ENCODE measurements at places on chromosomes 16 and 17.

- DNase-seq, result no peak
Measured at GRCh38 chr17:79298799-79299198, 224.2 kb downstream of the ENGASE start.

- no peak for DNase-seq
Measured at GRCh38 chr16:67413978-67414911, 2.0 kb downstream of the ZDHHC1 start.

DNA sequence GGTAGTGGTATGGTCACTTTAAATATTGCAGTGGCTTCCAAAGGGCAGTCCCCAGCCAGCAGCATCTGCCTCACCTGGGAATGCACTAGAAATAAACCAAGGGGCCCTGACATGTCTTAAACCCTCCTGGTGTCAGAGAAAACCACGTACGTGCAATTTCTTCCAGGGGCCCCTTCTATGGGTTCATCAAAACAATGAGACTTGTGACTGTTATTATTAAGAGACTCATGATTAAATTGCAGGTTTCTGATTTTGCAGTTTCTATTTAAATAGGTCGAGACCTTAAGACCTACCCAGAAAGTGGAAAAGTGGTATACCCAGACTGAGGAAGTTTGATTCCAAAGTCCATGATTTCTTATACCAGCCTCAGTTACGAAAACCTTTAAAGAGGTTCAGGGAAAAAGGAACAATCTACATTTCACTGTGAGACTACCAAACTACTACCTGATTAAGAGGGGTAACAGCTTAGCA lies 746 bp upstream of the POLG2 start:
- no peak for DNase-seq

GRCh38 chr17:69809331-69809730 lies 265.7 kb upstream of the KCNJ16 start:
- DNase-seq, result no peak

- DNase-seq, result peak; percentile 70
Measured at GRCh38 chr17:43907998-43908721, 824 bp upstream of the MPP2 start.

- peak; percentile 41 for DNase-seq
Measured at GRCh38 chr17:65243838-65244625, 106.9 kb downstream of the RGS9 start.

GRCh38 chr16:7442050-7442449 lies 109.4 kb downstream of the RBFOX1 start:
- DNase-seq, result no peak

- no peak for DNase-seq
Measured at GRCh38 chr16:31063843-31064611, 10.0 kb downstream of the ZNF668 start.

GRCh38 chr16:10839279-10839666 lies 20.7 kb upstream of the TVP23A start:
- DNase-seq, result no peak

- peak; percentile 89 for DNase-seq
Measured at GRCh38 chr16:31351942-31352325, 3.0 kb upstream of the ITGAX start.

- DNase-seq, result no peak
Measured at GRCh38 chr16:2231016-2231931, 5.0 kb upstream of the DNASE1L2 start.

GRCh38 chr16:18797746-18798145 lies 3.6 kb downstream of the ARL6IP1 start:
- no peak for DNase-seq

GRCh38 chr17:60678118-60678444 lies 430 bp downstream of the BCAS3 start:
- peak; percentile 3 for DNase-seq

- DNase-seq, result no peak
Measured at GRCh38 chr16:77834635-77835540, 46.5 kb downstream of the VAT1L start.

GRCh38 chr17:10681866-10682446 lies 15.4 kb downstream of the SCO1 start:
- no peak for DNase-seq

- DNase-seq, result no peak
Measured at GRCh38 chr16:21698169-21699032, 34.6 kb downstream of the OTOA start.

- DNase-seq, result no peak
Measured at GRCh38 chr16:67966549-67967182, 1.8 kb downstream of the SLC12A4 start.

GRCh38 chr16:59013930-59014329 lies 279.8 kb upstream of the GOT2 start:
- DNase-seq, result no peak

DNA sequence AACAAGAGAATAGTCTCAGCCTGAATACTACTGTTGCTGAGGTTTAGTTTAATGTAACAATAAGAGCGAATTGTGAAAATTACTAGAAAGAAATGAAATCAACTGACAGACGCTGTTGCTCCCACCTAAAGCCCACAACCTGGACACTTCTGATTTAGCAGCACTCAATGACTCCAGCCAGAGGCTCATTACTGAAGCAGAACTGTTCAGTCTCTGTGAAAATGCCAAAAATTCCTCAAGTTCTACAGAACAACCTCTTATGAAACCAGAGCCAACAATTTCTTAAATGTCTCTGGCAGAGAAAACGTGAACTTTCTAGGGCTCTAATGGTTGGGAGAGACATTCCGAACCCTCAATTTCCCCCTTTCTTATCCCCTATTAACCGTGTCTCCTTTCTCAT lies 9.9 kb downstream of the PSME3IP1 start:
- DNase-seq, result no peak

- no peak for DNase-seq
Measured at GRCh38 chr17:17714261-17714866, 33.1 kb downstream of the RAI1 start.

GRCh38 chr17:40113907-40114245 lies 7.9 kb upstream of the MSL1 start:
- no peak for DNase-seq

DNA sequence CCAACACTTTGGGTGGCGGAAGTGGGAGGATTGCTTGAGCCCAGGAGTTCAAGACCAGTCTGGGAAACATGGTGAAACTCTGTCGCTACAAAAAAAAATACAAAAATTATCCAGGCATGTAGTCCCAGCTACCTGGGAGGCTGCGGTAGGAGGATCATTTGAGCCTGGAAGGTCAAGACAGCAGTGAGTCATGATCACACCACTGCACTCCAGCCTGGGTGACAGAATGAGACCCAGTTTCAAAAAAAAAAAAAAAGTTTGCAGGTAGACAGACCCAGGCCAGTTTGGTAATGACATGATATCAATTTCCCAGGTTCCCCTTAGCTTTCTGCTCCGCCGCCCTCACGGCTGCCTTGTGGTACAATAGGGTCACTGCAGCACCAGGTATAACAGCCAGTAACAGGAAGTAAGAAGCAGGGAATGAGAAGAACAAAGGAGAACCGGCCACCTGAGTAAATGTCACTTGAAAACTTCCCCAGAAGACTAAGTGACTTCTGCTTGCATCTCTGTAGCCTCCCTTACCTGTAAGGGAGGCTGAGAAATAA lies 201.2 kb upstream of the HSBP1 start:
- no peak for DNase-seq

GRCh38 chr16:54110016-54110981 lies 176.3 kb downstream of the IRX3 start:
- DNase-seq, result no peak

GRCh38 chr16:5619304-5619703 lies 521.7 kb upstream of the EEF2KMT start:
- no peak for DNase-seq

DNA sequence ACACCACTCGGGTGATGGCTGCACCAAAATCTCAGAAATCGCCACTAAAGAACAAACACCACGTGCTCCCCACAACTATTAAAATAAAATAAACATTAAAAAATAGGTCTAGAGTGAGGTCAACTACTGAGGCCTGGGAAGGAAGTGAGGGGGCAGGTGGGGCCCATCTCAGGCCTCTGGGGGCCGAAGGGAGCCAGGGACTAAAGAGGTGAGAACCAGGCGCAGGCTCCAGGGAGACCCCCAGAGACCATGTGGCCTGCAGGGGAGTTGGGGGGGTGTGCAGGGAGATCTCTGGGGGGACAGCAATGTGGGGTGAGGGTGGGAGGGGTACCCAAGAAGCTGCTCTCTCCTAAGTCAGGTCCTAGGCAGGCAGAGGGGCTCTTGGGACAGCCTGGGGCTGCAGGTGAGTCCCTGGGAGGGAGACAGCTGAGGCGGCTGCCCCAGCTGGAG lies 111.3 kb upstream of the SMURF2 start:
- no peak for DNase-seq

DNA sequence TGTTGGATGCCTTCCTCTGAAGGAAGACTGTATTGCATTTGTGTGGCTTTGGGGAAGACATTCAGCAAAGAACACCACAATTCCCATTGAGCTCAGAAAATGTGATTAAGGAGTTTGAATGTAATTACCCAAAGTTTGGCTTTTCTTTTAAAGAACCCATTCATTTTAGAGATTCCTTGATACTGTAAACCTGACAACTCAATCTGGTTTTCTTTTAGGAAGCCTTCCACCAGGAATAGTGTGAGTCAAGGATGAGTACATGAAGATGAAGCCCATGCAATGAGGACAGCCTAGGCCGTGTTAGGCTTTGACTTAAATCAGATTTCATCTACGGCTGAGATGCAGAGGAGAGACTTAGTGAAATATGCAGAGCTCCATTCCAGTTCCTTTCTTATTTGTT lies 271.7 kb upstream of the TBX2 start:
- DNase-seq, result no peak

GRCh38 chr16:4116325-4117249 lies at the start of gene ADCY9:
Gene ADCY9 (minus strand): TSS chr16:4116442. CDS start chr16:4115442, 1,000 bp downstream.
- DNase-seq, result peak; percentile 82

DNA sequence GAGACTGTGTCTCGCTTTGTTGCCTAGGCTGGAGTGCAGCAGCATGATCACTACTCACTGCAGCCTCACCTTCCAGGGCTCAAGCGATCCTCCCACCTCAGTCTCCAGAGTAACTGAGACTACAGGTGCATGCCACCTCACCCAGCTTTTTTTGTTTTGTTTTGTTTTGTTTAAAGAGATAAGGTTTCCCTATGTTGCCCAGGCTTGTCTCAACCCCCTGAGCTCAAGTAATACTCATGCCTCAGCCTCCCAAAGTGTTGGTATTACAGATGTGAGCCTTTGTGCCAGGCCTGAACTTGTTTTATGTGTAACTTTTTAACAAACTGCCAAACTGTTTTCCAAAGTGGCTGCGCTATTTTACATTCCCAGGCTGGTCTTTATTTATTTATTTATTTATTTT lies 41.8 kb upstream of the NUDT7 start:
- no peak for DNase-seq

- DNase-seq, result no peak
Measured at GRCh38 chr17:8060274-8060673, 21.4 kb downstream of the ALOX15B start.

- DNase-seq, result peak; percentile 91
Measured at GRCh38 chr17:35373984-35374765, 754 bp upstream of the SLFN11 start.

GRCh38 chr17:35872196-35872980 lies 3.7 kb upstream of the HEATR9 start:
- no peak for DNase-seq

DNA sequence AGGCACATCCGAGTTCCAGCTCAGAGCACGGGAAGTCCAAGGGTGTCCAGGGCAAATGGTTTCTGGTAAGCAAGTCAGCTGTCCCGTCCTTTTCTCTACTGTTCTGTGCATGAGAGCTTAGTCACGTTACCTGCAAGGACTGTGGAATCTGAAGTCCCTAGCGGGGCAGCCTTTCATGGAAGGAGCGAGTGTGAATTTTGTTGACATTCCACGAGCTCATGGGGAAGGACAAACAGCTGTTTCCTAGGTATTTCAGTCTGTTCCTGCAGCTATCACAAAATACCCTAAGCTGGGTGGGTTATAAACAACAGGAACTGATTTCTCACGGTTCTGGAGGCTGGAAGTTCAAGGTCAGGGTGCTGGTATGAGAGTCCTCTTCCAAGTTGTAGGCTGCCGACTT lies 109.2 kb downstream of the SDR42E1 start:
- DNase-seq, result no peak

GRCh38 chr17:21280081-21280518 lies 4.4 kb upstream of the MAP2K3 start:
- peak; percentile 57 for DNase-seq

GRCh38 chr17:56641894-56642293 lies 48.4 kb downstream of the NOG start:
- no peak for DNase-seq

- no peak for DNase-seq
Measured at GRCh38 chr17:82370471-82371332, 863 bp upstream of the UTS2R start.

DNA sequence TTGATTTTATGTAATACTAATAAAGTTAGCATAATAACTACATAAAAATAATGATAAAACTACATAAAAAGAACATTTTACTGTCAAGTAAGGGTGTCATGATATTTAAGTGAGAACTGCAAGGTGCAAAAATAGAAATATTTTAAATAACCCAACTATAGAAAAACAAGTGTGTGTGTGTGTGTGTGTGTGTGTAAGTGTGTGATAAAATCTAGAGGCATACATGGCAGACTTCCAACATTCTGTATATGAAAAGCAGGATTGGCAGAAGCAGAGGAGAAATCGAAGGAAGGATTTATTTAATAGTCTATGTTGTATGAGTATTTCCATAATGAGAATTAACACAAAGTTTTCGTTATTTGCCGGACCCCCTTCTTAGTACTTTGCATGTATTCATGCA lies 334.1 kb downstream of the KCNJ2 start:
- no peak for DNase-seq

DNA sequence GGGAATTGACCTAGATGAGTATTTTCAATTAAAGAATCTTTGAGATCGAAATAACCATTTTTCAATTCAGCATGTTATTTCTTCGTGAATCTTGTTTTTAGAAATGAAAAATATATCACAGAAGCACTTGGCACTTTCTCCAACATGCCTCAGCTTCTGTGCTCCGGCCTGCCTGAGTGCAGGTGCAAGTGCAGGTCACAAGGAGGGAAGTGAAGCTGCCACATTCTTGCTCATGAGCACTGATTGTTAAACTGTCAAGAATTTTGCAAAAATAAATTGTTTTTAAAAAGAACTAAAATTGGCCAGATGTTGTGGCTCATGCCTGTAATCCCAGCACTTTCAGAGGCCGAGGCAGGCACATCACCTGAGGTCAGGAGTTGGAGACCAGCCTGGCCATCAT lies 38.3 kb upstream of the SKAP1 start:
- DNase-seq, result no peak

DNA sequence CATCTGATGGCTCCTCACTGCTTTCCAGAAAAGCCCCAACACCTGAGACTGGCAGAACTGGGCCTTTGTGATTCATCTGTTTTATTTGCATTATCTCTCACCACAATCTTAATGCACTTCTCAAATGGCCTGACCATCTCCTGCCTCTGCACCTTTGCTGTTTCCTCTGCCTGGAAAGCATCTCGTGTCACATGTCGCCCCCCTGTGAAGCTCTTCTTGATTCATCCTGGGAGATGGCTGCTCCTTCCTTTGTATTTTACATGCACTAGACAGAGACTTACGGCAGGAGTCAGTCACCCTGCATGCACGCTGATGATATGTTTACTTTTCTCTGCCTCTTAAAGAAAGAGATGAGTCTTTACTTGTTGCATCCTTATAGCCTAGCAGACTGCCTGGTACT lies 30.0 kb downstream of the HNF1B start:
- no peak for DNase-seq

Data from left lung (tissue), 14 donors.